Posterior cingulate gyrus (tissue), 11 donors: ENCODE measurements at places on chromosomes 7 and 10.

DNA sequence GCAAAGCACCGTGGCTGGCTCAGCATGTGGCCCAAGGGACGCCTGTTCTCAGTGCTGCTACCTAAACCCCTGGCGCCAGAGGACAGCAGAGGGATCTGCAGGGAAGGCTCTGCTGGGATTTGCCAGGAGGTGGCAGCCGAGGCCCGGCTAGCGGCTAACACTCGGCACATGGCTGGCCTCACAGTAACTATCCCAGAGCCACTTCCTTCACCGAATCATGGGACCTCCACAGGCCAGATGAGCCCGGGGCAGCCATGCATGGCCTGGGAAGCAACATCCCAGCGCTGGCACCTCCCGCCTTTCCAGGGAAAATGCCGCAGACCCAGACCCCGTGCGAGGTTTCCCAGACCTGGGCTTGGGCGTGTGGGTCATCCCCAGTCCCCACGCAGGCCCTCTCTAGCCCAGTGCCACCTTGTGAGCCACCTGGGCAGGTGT lies 36.4 kb downstream of the DPYSL4 start:
- DNase-seq, result peak; percentile 89

DNA sequence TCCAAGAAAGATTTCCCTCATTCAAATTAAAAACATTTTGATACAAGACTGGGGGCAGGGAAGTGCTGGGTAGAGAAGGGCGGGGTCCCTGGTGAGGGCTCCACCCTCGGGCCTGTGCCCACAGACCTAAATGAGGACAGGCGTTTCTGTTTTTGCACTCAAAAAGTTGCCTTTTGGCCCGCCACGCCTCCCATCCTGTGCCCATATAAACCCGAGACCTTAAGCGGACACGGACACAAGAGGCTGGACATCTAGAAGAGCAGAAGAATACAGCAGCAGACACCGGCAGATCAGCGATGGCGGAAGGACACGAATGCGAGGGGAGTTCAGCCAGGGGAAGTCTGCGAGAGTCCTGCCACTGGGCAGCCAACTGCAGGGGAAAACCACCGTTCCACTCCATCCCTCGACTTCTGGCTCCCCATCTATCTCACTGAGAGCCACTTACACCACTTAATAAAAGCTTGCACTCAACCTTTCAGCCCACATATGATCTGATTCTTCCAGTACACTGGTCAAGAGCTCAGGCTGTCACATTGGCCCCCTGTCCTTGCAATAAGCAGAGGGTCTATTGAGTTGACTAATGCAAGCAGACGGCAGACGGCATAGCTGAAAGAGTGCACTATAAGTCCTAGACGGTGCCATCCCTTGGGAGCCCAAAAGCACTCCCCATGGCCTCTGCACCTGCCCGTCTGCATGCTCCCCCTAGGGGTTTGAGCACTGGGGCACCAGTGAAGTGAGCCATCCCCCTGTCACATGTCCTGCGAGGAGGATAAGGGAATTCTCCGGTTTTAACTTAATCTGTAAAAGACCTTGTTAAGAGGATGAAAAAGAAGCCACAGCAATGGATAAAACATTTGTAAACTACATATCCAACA lies 181.8 kb upstream of the PRSS1 start:
- DNase-seq, result no peak

- DNase-seq, result peak; percentile 82
Measured at GRCh38 chr10:1022413-1022812, 3.2 kb downstream of the IDI2 start.

- no peak for DNase-seq
Measured at GRCh38 chr10:69863580-69863979, 61.9 kb downstream of the COL13A1 start.

DNA sequence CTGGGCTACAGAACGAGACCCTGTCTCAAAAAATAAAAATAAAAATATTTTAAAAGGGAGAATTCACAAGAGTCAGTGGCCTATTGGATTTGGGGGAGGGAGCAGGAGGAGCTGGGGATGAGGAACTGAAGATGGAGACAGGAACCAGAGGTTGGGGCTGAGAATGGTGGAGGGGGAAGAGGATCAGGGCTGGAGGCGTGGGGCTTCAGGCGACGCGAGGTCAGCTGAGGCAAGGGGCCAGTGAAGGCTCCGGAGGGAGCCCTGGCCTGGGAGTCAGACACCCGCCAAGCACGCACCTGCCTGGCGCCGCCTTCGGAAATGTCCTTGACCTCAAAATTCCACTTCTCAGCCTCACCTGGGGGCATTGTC lies 671 bp upstream of the CLEC2L start:
- DNase-seq, result no peak

DNA sequence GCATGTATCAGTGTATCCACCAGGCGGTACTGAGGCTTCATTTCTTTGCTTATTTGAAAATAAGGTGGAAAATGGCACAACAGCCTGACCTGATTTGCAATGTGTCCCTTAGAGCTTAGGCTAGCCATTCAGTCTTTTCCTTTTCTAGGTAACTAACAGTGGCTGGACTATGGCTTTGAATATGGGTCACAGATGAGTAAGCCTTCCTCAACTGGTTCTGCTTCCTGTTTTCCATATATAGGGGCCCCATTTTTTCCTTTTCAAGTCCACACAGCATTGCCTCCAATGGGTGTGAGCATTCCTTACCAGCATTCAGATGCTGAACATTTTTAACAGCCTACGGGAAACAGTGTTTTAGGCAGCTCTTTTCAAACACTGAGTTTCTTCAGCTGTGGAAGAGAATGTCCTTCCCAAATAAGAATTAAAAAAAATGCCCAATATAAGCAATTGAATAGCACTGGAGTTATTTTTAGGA lies 3.9 kb upstream of the ITGB1 start:
- no peak for DNase-seq

GRCh38 chr7:18623389-18623788 lies 127.8 kb downstream of the HDAC9 start:
- no peak for DNase-seq

GRCh38 chr10:86644152-86644793 lies 10.1 kb upstream of the OPN4 start:
- no peak for DNase-seq

DNA sequence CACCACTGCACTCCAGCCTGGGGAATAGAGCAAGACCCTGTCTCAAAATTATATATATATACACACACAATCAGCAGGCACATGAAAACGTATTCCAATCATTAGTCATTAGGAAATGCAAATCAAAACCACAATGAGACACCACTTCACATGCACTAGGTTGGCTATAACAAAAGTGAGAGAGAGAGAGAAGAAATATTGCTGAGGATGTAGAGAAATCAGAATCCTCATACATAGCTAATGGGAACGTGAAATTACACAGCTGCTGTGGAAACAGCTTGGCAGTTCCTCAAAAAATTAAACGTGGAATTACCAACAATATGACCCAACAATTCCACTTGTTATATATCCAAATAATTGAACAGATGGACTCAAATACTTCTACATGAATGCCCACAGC lies 43.3 kb upstream of the CNNM1 start:
- DNase-seq, result no peak

DNA sequence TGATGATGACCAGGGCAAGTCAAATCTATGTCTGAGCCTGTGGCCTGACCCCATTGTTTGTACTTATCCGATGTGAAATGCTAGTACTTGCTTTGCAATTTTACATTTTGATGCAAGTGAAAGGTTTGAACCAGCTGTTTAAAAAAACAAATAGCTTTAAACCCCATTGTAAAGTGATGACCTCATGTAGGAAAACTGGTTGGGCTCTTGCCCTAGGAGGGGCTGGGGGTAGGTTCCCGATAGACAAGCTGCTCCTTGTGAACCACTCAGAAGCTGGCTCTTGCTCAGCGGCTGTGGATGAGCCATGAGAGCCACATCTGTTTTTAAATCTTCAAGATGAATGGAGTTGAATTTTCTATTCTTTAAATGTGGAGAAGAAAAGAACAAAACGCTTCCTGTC lies 185.3 kb downstream of the WDR11 start:
- DNase-seq, result no peak

GRCh38 chr7:18420108-18420507 lies 75.4 kb upstream of the HDAC9 start:
- no peak for DNase-seq

DNA sequence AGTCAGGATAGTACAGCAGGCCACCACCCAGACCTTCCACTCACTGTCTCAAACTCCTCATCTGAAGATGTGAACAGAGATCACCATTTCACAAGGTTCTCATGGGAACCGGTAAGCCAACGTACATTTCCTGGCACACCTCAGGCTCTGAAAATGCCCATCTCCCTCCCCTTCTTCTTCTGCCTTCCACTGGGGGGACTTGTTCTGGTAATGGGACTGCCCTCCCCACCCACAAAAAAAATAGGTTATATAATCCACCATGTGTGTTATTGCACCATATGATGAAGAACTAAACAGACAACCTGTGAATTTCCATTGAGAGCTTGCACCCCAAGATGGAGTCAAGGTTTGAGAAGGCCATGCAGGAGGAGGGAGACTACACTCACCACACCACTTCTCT lies 42.1 kb upstream of the IKZF1 start:
- DNase-seq, result no peak

DNA sequence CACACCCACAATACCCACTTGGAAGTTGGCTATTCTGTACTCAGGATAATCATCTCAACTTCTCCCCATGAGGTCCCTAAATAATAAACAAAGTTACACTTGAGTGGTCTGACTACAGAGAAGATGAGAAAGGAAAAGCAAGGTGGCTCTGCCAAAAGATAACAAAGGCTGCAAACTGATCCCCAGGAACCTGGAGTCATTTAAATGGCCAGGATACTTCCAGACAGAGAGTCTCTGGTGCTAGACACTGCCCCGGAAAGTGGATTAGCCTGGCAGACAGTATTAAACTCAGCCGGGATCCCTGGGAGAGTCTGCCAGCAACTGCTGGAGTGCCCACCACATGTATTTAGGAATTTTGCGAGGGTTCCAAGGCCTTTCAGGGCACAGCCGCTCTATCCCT lies 93.7 kb downstream of the DGKI start:
- DNase-seq, result no peak

DNA sequence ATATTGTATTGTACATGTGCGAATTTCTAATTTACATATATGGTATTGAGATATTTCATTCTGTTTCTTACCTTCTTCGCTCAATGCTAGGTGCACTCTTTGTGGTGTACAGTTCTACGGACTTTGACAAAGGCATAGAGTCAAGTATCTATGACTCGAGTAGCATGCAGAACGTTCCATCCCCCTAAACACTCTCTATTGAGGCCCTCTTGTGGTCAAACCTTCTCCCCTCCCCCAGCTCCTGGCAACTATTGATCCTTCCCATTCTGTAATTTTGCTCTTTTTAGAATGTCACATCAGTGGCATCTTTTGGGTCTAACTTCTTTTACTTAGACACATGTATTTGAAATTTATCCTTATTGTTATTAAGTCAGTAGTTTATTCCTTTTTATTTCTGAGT lies 30.7 kb upstream of the GDF10 start:
- no peak for DNase-seq

- DNase-seq, result no peak
Measured at GRCh38 chr10:103044942-103045489, 126.9 kb downstream of the CNNM2 start.

GRCh38 chr7:26397796-26398426 lies 106.2 kb downstream of the SNX10 start:
- DNase-seq, result peak; percentile 85

DNA sequence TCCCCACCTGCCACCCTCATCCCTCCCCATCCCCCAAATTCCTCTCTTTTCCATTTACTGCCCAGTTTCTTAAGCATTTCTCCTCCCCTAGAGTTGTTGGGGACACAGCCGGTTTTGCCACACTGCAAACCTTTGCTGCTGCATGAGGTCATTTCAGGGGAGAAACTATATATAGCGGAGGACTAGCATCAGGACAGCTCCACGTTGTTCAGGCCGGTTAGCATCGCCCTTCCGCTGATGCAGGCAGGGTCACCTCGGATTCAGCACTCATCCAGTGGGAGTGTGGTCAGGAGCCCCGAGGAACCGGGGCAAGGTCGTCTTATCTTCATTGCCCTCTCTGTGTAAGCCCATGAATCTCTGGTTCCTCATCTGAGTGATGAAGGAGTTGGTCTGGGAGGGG lies 15.6 kb downstream of the UBTD1 start:
- DNase-seq, result no peak
